ENCODE measurements at places on chromosomes 4 and X.

DNA sequence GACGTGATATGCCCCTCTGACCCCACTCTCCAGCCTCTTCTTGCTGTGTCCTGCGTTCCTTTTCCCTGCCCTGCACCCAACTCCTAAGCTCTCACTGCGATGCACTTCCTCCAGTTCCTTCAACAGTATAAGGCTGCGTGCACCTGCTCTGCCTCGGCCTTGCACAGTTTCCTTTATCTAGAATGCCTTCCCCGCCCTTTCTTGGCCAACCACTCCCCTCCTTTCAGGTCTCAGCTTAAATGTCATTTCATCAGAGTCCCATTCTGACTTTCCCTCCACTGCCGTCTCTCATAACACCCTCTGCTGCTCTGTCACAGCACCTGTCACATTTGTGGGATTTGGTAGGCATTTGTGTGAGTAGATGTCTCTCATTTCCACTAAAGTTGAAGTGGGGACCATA, 58.4 kb upstream of the NEIL3 start:
- DNase-seq: no peak

- DNase-seq: no peak
Measured at GRCh38 chr4:72388521-72388920, 180.5 kb downstream of the ADAMTS3 start.

GRCh38 chr4:73917081-73917501, 47.9 kb downstream of the CXCL1 start:
- DNase-seq: peak; percentile 65

DNA sequence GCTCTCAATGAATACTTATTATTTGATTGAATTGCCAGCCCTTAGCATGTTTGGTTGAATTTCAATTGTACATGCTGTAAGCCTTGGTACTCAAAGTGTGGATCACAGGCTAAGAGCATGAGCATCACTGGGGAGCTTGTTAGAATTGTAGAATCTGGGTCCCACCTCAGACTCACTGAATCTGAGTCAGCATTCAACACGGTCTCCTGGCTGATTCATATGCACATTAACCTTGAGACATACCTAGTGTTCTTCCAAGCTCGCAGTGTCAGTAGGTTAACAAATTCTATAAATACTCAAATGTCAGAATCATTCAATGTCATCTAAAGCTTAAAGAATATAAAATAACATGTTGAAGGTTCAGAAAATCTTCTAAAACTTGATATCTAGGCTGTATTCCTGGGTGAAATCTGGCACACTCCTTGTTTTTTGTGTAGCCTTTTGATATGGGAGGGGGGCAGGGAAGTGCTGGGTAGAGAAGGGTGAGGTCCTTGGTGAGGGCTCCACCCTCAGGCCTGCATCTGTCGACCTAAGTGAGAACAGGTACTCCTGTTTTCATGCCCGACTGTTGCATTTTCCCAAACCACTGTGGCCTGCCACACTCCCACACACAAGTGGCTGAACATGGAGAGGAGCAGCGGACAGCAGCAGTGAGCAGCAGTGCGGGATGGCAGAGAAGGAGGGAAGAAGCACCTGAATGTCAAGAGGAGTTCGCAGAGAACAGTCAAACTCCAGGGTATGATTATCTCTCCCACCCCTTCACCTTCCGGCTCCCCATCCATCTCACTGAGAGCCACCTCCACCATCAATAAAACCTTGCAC, 529.6 kb upstream of the IGFBP7 start:
- no peak for DNase-seq

DNA sequence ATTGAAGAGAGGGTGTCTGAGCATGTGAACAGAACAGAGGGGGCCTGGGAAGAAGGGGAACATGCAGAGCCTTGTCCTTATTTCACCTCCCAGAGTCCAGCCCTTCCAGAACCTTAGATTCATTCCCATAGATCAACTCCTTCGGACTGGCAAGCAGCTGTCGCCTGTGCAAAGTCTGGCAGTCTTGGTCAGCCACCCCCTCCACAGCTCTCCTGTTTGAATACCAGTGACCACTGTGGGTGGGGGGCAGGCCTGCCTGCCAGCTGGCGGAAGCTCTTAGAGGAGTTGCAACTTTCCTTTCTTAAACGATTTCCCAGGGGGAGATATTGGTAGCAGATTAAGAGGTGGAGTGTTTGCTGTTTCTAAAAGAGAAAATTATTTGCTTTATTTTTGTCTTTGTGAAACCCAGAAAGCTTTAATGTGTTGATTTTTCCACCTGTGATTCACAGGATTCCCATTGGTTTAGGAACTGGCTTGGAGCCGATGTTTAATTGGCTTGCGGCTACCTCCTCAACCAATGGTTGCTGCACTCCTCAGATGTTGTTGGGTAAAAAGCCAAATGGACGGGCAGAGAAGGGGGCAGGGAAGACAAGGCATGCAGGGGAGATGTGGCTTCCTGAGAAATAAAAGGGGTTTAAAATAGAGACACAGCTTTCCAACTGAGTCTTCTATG, 62.2 kb upstream of the PRPS1 start:
- no peak for DNase-seq
